ENCODE measurements at places on chromosomes 3 and 15. TPM values are rescaled to one million over a fixed set of nuclear protein-coding genes. Genes with fewer than 3 reads are reported as not detected.

GRCh38 chr3:38468765-38469164 lies 15.1 kb downstream of the ACVR2B start:
- no peak for DNase-seq

GRCh38 chr3:188706599-188706998 lies 465.2 kb upstream of the TPRG1 start:
- DNase-seq, result no peak

- no peak for DNase-seq
These were observed 33.9 kb downstream of the HDAC11 start for GRCh38 chr3:13513913-13514517.

DNA sequence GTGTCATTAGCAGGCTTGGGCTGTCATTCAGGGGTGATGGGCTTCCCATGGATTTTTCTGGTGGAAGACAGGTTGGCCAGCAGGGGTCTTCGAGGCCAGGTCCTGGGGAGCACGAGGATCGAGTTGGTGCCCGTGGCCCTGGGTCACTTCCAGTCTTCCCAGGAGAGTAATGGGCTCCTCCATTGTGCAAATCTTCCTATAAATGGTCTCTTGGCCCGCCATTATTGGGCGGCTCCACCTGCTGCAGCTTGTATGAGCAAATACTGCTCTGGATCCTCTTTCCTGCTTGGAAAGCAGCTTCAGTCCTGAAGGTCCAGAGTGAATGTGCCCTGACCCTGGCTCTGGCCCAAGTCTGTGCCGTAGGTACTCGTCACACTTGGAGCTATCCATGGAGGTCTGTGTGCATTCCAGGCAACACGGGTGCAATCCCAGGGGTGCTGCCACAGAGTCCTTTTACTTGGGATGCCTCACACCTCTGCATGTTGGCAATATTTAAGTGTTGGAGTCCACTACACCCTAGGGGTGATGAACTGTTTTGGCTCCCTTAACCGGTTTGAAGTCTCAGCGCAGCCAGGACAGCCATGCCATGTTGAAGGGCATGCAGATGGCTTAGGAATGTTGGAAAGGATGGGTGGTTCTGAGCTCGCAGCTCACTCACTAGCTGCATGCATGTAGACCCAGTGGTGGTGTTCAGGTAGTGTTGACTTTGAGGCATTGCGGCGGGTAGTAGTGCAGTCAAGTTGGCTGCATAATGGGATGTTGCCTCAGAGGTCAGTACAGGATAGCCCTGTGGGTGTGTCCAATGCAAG lies 97.6 kb downstream of the SNRPN start:
- DNase-seq, result no peak

DNA sequence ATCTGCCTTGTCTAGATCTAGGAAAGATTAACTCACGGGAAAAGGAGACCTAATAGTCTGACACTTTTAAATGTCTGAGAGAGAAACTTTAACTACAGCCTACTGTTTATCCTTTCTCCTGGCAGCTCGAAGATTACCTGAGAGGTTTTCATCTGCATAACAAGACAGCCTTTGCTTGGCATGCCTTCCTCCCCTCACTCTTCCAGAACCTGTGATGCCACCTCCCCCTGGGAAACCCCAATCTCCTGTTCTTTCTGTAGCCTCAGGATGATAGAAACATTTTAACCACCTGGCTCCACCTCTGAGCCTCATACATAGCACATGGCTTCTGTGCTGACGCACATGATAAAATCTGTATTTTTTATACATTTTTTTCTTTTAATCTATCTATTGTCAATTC lies 420.8 kb downstream of the CNTN6 start:
- DNase-seq, result no peak

DNA sequence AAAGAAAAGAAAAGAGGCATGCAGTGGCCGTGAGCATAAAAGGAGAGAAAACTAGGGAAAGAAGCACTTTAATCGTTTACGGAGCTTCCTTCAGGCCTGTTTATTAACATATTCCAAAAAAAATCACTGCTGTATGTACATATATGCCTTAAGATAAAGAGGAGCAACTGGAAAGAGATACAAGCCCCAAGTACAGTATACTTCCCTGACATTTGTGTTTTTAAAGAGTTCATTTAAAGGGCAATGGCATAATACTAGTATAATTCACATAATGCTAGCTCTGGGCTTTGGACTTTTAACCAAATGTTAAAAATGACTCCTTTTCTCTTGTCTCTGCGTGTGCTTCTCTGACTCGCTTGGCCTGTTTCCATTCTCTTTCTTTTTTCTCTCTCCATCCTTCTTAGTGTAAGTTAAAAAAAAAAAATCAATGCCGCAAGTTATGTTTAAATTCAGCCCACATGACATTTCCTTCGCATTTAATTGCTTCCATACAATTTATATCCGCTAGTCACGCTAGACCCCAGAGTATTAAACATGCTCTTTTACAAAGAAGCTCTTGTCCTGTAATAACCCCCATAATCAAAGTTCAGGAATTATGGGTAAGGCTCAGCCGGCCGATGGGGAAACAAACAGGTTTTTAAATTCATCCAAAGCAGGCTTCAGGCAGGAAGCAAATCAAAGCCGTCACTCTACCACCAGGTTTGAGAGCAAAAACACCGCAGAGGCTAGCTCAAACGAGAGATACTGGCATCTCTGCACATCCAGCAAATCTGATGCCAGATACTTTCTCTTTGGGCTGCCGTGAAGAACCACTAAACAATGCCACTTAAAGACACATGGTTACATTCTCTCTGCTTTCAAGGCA lies 19.4 kb downstream of the WWTR1 start:
- DNase-seq, result no peak

DNA sequence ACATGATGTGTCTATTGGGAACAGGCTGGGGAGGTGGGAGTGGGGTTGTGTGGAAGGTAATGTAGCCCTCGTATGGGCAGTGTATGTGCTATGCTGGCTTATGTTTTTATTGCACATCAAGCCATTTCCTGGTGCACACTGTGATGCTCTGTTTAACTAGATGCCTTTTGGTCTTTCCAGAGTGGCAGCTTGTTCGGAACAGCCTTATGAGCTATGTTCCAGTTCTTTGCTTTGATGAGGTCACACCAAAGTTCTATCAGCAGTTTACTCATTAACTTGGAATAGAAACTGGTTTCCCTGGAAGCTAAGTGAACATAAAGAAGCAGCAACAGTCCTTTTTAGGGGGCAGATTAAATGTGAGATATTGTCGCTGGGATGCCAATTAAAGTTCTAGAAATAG lies 133.9 kb downstream of the DIPK2A start:
- DNase-seq, result no peak

DNA sequence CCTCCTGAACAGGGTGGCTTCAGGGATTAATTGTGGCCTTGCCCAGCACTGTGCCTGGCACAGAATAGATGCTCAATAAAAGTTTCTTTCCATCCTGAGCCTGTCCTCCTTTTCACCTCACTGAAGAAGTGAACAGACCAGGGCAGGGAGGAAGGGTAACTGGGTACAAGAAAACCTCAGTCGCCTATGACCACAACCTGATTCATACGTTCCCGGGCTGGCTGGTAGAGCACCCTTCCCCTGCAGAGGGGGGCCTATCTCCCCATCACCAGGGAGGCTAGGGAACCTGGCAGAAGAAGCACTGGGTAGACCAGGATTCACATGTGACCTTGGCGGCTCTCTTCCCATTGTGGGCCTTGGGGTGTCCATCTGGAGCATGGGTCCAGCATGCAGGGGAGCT lies 27.8 kb upstream of the CACNA2D2 start:
- DNase-seq, result no peak

GRCh38 chr3:126450219-126450618 lies 25.5 kb downstream of the ZXDC start:
- DNase-seq, result no peak

- DNase-seq, result peak; percentile 53
These were observed 11.4 kb downstream of the GPR87 start for GRCh38 chr3:151305060-151305774.

DNA sequence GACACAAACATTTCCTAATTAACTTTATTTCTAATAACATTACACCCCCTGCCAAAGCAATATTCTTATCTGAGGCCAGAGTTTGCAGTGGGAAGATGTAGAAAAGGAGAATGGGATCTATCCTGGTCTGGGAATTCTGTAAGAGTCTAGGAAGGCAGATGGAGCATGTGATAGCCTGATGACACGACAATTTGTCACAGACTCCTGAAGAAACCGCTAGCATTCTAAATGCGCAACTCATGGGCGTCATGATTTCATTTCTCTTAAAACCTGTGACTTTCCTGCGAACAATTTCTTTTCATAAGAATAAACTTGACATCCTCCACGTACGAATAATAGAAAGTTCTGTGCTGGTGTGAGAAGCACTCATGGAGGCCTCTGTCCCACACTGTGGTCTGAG lies 72.9 kb upstream of the ATP10A start:
- no peak for DNase-seq

- DNase-seq, result no peak
These were observed at the start of gene TAGLN3 for GRCh38 chr3:111998636-111999483. Gene TAGLN3, plus strand, starts transcription at chr3:111998922. Its CDS starts 501 bp downstream, at chr3:111999423.

DNA sequence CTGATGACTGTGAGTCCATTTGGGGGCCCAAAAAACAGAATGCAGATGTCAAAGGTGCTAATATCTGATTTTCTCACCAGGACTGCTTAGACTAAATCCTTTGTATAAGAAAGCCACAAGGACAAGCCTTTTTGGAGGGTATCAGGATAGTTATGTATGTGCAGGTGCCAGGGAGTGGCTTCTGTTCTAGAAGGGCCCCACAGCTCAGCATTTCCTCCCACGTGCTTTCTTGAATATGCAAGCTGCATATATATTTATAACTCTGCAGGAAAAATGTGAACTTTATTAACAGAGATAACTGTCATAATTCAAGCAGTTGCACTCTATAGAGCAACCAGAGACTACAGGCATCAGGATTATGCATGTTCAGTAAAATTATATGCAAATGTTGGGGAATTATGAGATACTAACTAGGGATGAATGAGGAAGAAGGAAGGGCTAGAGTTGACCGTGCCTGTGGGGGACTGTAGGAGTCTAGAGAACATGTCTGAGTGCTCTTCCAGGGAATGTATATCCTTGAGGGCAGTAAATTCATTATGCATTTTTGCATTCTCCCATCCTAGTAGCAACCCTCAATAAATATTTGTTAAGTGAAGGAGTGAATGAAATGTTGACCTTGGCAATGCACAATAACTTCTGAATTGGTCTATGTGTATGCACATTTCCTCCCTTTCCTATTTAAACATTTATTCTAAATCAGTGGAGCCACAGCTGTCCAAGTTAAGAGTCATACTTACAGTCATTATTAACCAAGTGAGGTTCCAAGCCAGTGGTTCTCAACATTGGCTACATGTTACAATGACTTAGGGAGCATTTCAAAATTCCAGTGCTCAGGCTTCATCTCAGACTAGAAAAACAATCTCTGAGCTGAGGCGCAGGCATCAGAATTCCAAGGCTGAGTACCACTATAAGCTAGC lies 94.8 kb upstream of the ANKRD28 start:
- DNase-seq, result no peak

- no peak for DNase-seq
These were observed 40.7 kb upstream of the VILL start for GRCh38 chr3:37949866-37950265.

DNA sequence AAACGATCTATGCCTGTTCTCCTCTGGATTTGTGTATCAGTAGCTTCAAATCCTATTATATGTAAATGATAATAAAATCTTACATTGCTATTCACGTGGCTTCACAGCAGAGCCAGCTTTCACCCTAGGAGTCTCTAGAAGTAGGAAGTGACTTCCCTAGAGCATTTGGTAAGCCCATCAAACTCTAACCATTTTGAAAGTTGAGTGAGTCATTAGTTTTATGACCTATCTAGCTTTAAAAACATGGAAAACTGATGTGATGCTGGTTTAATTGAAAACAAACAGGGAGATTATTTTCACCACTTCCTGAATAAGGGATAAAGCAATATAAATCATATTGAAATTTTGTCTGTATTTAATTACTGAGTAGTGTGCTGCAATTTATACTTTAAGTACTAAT lies 275.2 kb downstream of the EPHA6 start:
- DNase-seq, result no peak

GRCh38 chr3:127456471-127457093 lies 134.0 kb downstream of the TPRA1 start:
- no peak for DNase-seq

DNA sequence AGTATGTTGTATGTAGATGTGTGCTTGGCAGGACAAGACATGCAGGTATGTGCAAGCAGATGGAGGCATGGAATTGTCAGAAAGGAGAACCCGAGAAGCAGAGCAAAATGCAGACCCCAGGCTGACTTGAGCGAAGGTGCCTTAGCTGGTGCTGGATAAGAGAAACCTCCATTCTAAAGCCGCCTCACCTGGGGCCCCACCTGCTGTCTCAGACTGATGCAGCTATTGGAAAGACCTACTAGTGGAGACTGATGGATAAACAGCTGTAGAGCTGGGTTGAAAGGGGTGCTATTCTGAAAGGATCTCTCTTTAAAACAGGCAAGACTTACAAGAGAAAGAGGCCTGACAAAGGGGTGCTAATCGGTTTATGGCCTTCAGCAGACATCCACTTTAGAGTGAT lies 86.2 kb downstream of the EPHB1 start:
- no peak for DNase-seq

- no peak for DNase-seq
These were observed 555.6 kb upstream of the RGMA start for GRCh38 chr15:93644595-93644994.

Gene APOD
- total RNA-seq, result 608 TPM

Gene CEMIP
- not detected for total RNA-seq

Gene HCLS1
- total RNA-seq, result 8.3 TPM

Gene SLC6A11
- total RNA-seq, result not detected

Gene SLC35A5
- total RNA-seq, result 6.3 TPM

Gene LRRN1
- 6.8 TPM for total RNA-seq

Gene BCL6
- 338 TPM for total RNA-seq

Gene STRIT1
- total RNA-seq, result 507 TPM
